Smooth muscle cell of the pulmonary artery (primary cell): ENCODE measurements at places on chromosomes 7 and 10. TPM values are rescaled to one million over a fixed set of nuclear protein-coding genes. Genes with fewer than 3 reads are reported as not detected.

The TMEM273 gene
- 0.13 and 0.33 TPM in 2 replicates for total RNA-seq

The INHBA gene
- total RNA-seq: 67.4 and 92.3 TPM in 2 replicates

The TMEM225B gene
- total RNA-seq: 0.52 and 1.1 TPM in 2 replicates

The OPALIN gene
- total RNA-seq: not detected in 2 replicates

The ZNF467 gene
- 0.85 and 1.6 TPM in 2 replicates for total RNA-seq

The TRPV5 gene
- total RNA-seq: not detected in 2 replicates

The CCDC186 gene
- total RNA-seq: 10.7 and 15.5 TPM in 2 replicates

The TMEM120A gene
- total RNA-seq: 18.1 and 28.2 TPM in 2 replicates

The EGR2 gene
- 0.36 and 1.7 TPM in 2 replicates for total RNA-seq

The TRPV6 gene
- not detected in 2 replicates for total RNA-seq

The ERLIN1 gene
- total RNA-seq: 58.5 and 62.3 TPM in 2 replicates
